H9 (cell line): ENCODE measurements at places on chromosomes 7 and 10. TPM values are rescaled to one million over a fixed set of nuclear protein-coding genes. Genes with fewer than 3 reads are reported as not detected.
A peak's percentile ranks its signal among the peaks of the same experiment; 100 is the strongest.

GRCh38 chr10:115606741-115607140 is 513.6 kb downstream of the ATRNL1 start:
- no peak overlapping the region for H3K4me3 ChIP-seq
- H3K4me1 ChIP-seq, result no peaks in the 10 kb centered on the region
- H3K27ac ChIP-seq, result no peak overlapping the region
- DNase-seq, result no peak
- H3K36me3 ChIP-seq, result no peaks in the 10 kb centered on the region
- no peaks in the 10 kb centered on the region for H3K27me3 ChIP-seq

- no peaks in the 10 kb centered on the region for H3K36me3 ChIP-seq
- no peaks in the 10 kb centered on the region for H3K27me3 ChIP-seq
- no peak overlapping the region for H3K4me3 ChIP-seq
- no peaks in the 10 kb centered on the region for H3K4me1 ChIP-seq
- peak; percentile 40 for DNase-seq
These were observed 448.5 kb downstream of the XPNPEP1 start for GRCh38 chr10:109474812-109475211.

GRCh38 chr7:151059367-151060112 is at the start of gene SLC4A2:
TSS of gene SLC4A2 (plus strand) at chr7:151059589. CDS start at chr7:151061988, 2,399 bp downstream.
- no peak within 1 kb of the TSS for H3K27ac ChIP-seq
- peaks cover 8% of the 10 kb centered on the region for H3K4me1 ChIP-seq
- DNase-seq, result peak; percentile 69
- peaks cover 6% of the 10 kb centered on the region for H3K36me3 ChIP-seq
- peak within 1 kb of the TSS; percentile 91 for H3K4me3 ChIP-seq

- no peak overlapping the region for H3K27ac ChIP-seq
- DNase-seq, result no peak
- H3K4me1 ChIP-seq, result no peaks in the 10 kb centered on the region
- no peaks in the 10 kb centered on the region for H3K27me3 ChIP-seq
These were observed 20.8 kb upstream of the CACNA2D1 start for GRCh38 chr7:82464372-82464771.

Gene AMPH
- total RNA-seq, result 4.5 and 4.8 TPM in 2 replicates

Gene SLC26A5
- total RNA-seq, result 0.11 TPM in 1 of 2 replicates, not detected in the other

Gene RHBDD2
- total RNA-seq, result 27.6 and 30.0 TPM in 2 replicates

Gene OR9A2
- not detected in 2 replicates for total RNA-seq
